Astrocyte (in vitro differentiated cells and primary cell): ENCODE measurements at places on chromosomes 7 and 10. TPM values are rescaled to one million over a fixed set of nuclear protein-coding genes. Genes with fewer than 3 reads are reported as not detected.

Gene GSAP
- 2.7 and 4.1 TPM in 2 replicates for total RNA-seq

Gene HHEX
- not detected in 2 replicates for total RNA-seq

Gene PNLIP
- total RNA-seq, result not detected in 2 replicates

DNA sequence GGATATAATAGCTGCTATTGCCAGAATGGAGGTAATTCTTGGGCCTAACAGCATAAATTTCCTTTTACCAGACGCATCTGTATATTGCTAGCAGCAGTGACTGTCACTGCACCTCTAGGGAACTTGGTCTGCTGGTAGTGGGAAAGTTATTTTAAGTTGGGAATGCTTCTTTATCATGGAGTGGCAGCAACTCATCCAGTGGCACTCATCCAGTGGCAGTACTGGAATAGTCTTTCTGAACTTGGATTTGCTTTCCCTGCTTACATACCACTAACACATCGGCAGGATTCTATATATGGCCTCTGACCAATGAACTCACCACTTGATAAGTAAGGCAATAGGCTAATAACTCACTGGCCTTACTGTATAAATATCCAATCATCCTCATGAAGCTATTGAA, 22.0 kb upstream of the ICA1 start:
- H3K4me3 ChIP-seq, result no peak overlapping the region
- no peak overlapping the region for H3K27ac ChIP-seq
- no peaks in the 10 kb centered on the region for H3K27me3 ChIP-seq

DNA sequence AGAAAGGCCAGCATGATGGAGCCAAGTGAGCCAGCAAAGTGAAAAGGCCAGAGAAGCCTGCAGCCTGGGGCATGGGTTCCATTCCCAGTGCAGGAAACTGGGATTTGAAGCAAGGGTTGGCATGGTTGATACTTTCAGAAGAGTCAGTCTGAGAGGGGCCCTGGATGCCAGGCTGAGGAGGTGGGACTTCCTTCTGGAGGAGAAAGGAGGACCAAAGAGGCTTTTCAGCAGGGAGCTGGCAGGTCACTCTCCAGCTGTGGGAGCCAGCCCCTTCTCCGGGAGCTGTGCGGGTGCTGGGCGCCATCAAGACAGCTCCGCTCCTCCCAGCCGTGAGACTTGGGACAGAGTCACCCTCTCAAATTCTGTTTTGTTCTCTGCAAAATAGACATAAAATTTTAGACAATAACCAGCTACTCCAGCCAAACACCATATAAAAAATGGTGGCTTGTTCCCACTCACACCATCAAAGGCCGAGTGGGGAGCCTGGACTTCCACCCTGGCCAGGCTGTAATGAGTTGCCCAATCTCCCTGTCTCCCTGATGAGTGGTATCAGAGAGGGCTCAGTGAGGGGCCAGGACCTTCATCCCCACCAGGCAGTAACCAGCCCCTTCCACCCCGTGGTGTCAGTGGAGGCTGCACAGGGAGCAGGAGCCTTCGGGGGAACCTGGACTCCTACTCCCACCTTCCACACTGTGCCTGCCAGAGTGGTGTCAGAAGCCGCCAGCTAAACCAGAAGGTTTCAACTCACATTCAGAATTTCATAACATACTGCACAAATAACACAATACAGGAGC, 133.6 kb upstream of the RET start:
- no peaks in the 10 kb centered on the region for H3K4me1 ChIP-seq
- H3K27me3 ChIP-seq, result no peaks in the 10 kb centered on the region
- no peaks in the 10 kb centered on the region for H3K36me3 ChIP-seq
- H3K27ac ChIP-seq, result no peak overlapping the region

DNA sequence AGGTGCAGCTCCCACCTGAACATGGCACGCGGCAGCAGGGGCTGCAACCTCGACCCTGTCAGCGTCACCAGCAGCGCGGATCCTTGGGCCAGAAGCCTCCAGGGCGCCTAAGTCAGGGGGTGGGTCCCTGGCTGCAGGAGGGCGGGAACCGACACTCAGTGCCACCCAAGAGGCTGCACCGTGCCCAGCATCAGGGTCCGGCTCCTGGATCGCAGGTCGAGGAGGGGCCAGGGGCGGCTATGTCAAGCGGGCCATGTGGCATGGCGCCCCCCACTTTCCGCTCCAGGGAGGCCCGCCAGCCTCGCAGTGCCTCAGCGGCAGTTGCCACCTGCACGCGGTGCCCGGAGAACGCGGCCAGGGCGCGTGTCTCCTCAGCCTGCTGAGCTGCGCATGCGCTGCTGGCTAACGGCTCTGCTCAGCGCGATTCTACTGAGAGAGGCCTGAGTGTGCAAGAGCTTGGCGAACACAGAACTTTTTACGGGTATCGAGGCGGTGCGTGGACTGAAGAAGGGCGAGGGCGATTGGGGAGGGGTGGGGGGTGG, at the start of gene ANKRD30A:
TSS of gene ANKRD30A (plus strand) at position 408 of the 542 bp plus-strand sequence. CDS start 190 bp downstream, outside the sequence.
- no peak for DNase-seq
- H3K4me3 ChIP-seq, result no peak within 1 kb of the TSS
- no peaks in the 10 kb centered on the region for H3K4me1 ChIP-seq
- no peak within 1 kb of the TSS for H3K27ac ChIP-seq

GRCh38 chr7:132072873-132073272, 503.4 kb downstream of the PLXNA4 start:
- H3K36me3 ChIP-seq, result no peaks in the 10 kb centered on the region
- H3K4me3 ChIP-seq, result no peak overlapping the region

GRCh38 chr10:77163670-77164348, 473.8 kb downstream of the KCNMA1 start:
- peaks cover 67% of the 10 kb centered on the region for H3K4me1 ChIP-seq
- no peaks in the 10 kb centered on the region for H3K36me3 ChIP-seq
- peak; percentile 98 for DNase-seq
- H3K27me3 ChIP-seq, result no peaks in the 10 kb centered on the region
- H3K27ac ChIP-seq, result peak overlapping the region; percentile 92
- no peak overlapping the region for H3K4me3 ChIP-seq

DNA sequence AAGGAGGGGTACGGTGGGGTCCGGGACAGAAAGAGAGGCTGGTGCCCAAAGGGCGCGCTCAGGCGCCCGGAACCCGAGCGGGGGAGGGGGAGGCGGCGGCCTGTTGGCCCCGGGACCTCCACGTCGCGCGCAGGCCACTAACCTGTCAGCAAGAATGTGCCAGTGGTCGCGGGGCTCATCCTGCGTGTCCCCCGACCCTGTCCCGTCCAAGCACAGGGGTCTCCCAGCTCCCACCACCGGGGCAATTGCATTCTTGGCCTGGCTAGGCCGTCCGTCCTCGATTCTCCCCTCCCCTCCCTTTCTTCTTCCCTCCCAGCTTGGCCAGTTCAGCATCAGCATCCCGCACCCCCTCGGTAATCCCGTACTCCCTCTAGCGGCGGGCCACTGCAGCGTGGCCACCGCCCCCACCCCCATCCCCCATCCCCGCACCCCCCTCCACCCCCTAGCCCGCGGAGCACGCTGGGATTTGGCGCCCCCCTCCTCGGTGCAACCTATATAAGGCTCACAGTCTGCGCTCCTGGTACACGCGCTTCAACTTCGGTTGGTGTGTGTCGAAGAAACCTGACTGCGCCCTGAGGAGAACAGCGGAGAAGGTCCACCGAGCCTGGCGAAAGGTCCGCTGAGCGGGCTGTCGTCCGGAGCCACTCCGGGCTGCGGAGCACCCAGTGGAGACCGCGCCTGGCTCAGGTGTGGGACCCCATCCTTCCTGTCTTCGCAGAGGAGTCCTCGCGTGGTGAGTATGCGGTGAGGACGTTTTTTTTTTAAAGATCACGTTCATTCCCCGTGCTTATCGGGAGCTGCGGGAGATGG, at the start of gene SGCE:
TSS of gene SGCE (minus strand) at position 286 of the 810 bp plus-strand sequence. CDS start at position 251, 35 bp downstream.
- no peaks in the 10 kb centered on the region for H3K27me3 ChIP-seq
- peak within 1 kb of the TSS; percentile 87 for H3K27ac ChIP-seq
- peak within 1 kb of the TSS; percentile 91 for H3K4me3 ChIP-seq

DNA sequence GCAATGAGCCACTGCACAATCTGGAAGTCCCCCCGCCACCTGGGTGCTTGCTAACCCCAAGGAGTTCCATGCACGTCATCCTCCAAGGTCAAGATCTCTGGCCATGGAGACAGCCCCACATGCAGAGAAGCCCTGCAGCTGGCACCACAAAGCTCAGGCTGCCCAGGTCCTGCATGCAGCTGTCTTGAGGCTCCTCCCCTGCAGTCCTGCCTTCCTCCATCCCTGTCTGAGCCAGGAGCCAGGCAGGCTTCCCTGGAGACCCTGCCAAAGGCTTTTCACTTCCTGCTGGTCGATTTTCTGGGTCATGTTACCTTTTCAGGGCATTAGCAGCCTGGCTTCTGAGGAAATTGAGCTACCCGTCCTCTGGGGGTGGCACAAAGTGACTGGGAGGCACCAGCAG, 12.5 kb upstream of the TMEM72 start:
- no peak overlapping the region for H3K4me3 ChIP-seq

- no peak overlapping the region for H3K4me3 ChIP-seq
- H3K27me3 ChIP-seq, result peaks cover 62% of the 10 kb centered on the region
- no peaks in the 10 kb centered on the region for H3K36me3 ChIP-seq
- no peak for DNase-seq
- H3K27ac ChIP-seq, result no peak overlapping the region
These were observed 37.3 kb upstream of the LEP start for GRCh38 chr7:128203710-128204214.

DNA sequence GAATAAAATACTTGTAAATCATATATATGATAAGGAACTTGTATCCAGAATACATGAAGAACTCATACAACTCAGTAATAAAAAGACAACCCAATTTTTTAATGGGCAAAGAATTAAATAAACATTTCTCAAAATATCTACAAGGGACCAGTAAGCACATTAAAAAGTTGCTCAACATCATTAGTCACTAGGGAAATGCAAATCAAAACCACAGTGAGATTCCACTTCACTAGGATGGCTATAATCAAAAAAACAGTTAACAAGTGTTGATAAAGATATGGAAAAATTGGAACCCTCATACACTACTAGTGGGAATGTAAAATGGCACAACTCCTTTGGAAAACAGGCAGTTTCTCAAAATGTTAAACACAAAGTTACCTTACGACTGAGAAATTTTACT, 40.3 kb upstream of the YAE1 start:
- no peaks in the 10 kb centered on the region for H3K36me3 ChIP-seq
- H3K27me3 ChIP-seq, result peaks cover 4% of the 10 kb centered on the region
- no peak overlapping the region for H3K27ac ChIP-seq
- no peak overlapping the region for H3K4me3 ChIP-seq
- no peaks in the 10 kb centered on the region for H3K4me1 ChIP-seq

DNA sequence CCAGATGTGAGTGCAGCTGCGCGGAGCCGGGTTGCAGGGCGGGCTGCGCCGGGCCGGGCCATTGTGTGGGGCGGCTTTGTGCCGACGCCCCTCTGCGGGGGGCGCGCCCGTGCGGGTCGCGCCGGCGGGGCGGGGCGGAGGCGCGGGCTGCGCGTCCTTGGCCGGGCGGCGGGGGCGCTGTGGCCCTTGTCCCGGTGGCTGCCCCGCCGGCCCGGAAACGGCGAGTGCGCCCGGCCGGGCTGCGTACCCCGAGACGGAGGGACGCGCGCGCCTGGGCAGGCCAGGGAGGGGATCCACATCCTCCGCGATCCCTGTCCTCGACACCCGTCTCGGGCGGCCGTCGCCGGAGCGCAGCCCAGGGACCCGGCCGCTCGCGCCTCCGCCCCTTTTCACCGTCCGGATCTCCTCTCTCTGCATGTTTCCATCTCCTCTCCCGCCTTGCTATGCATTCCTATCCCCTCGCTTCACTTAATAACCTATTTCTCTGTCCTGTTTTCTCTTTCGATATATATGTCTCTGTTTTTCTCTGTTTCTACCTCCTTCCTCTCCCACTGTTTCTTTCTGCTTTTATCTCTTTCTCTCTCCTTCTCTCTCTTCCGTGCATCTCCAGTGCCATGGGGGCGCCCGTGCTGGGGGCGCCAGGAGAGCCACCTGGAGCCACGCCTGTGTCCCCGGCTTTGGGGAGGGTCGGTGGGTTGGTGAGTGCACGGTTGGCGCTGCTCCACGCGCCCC, 765 bp downstream of the PFKFB3 start:
- H3K27me3 ChIP-seq, result no peaks in the 10 kb centered on the region
- H3K36me3 ChIP-seq, result no peaks in the 10 kb centered on the region
- peak; percentile 30 for DNase-seq
- peak overlapping the region; percentile 93 for H3K27ac ChIP-seq
- H3K4me3 ChIP-seq, result peak overlapping the region; percentile 89
- peaks cover 28% of the 10 kb centered on the region for H3K4me1 ChIP-seq

GRCh38 chr10:73865459-73866442, 8.6 kb downstream of the CAMK2G start:
- no peak overlapping the region for H3K4me3 ChIP-seq
- peaks cover 2% of the 10 kb centered on the region for H3K36me3 ChIP-seq
- H3K27ac ChIP-seq, result no peak overlapping the region
- no peaks in the 10 kb centered on the region for H3K4me1 ChIP-seq
- H3K27me3 ChIP-seq, result no peaks in the 10 kb centered on the region

- DNase-seq, result no peak
- no peak overlapping the region for H3K4me3 ChIP-seq
- H3K27me3 ChIP-seq, result no peaks in the 10 kb centered on the region
- no peaks in the 10 kb centered on the region for H3K4me1 ChIP-seq
- H3K27ac ChIP-seq, result no peak overlapping the region
- H3K36me3 ChIP-seq, result no peaks in the 10 kb centered on the region
These were observed 23.8 kb downstream of the MAPK8 start for GRCh38 chr10:48330269-48330668.

GRCh38 chr7:138670594-138670993, 30.6 kb downstream of the SVOPL start:
- peaks cover 4% of the 10 kb centered on the region for H3K27me3 ChIP-seq
- H3K36me3 ChIP-seq, result no peaks in the 10 kb centered on the region

GRCh38 chr10:126668505-126668904, 2.0 kb downstream of the C10orf90 start:
- H3K4me3 ChIP-seq, result no peak overlapping the region
- peaks cover 6% of the 10 kb centered on the region for H3K27me3 ChIP-seq

- H3K4me3 ChIP-seq, result peak overlapping the region; percentile 73
- peak; percentile 67 for DNase-seq
- H3K4me1 ChIP-seq, result peaks cover 35% of the 10 kb centered on the region
These were observed 666 bp upstream of the MAP3K8 start for GRCh38 chr10:30433306-30433729.

GRCh38 chr10:34294137-34294536, 521.0 kb downstream of the PARD3 start:
- DNase-seq, result no peak
- peaks cover 27% of the 10 kb centered on the region for H3K4me1 ChIP-seq
- H3K4me3 ChIP-seq, result no peak overlapping the region
- H3K36me3 ChIP-seq, result no peaks in the 10 kb centered on the region

DNA sequence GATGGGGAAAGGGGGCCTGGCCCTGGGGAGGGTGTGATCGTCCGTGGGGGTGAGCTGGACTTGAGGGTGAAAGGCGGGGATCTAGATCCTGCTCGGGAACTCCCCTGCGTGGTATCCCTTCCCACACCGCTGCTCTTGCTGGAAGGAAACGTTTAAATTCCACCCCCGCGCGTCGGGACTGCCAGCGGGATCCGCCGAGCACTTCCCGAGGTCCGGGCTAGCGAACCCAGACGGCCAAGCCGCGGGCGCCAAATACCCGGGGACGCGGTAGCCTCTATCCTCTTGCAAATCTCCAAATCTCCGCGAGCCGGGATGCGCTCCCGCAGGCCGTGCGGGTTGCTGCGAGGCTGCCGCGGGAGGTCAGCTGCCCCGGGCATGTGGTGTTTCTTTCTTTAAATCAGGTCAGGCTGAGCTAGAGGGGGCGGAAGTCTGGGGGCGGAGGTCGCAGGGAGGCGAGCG, 904 bp downstream of the NPTX2 start:
- no peak overlapping the region for H3K27ac ChIP-seq
- H3K27me3 ChIP-seq, result peaks cover 26% of the 10 kb centered on the region
- peaks cover 7% of the 10 kb centered on the region for H3K4me1 ChIP-seq
- H3K4me3 ChIP-seq, result peak overlapping the region; percentile 10
- H3K36me3 ChIP-seq, result no peaks in the 10 kb centered on the region

GRCh38 chr10:24642921-24643678, 80.6 kb downstream of the ARHGAP21 start:
- no peaks in the 10 kb centered on the region for H3K4me1 ChIP-seq
- H3K27ac ChIP-seq, result peak overlapping the region; percentile 5
- DNase-seq, result peak; percentile 78
- no peaks in the 10 kb centered on the region for H3K27me3 ChIP-seq
